NCI-H1930 (cell line): ENCODE measurements at places on chromosomes 2 and 18.

DNA sequence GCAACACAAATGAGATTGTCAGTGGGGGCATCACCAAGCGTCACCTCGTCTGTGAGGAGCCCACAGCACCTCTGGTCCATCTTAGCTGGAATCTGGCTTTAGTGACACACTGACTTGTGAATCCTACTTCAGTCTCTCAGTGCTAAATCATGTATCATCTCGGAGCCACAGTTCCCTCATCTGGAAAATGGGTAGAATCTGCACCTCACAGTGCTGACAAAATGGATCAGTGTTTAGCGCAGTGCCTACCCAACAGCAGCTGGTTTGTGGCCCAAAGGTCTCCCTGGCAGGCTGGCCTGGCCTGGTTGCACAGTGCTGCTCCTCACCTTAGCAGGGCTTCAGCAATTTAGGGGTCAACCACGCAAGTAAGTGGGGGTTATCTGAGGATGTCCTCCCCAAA is 10.0 kb downstream of the DBI start:
- no peak for DNase-seq

DNA sequence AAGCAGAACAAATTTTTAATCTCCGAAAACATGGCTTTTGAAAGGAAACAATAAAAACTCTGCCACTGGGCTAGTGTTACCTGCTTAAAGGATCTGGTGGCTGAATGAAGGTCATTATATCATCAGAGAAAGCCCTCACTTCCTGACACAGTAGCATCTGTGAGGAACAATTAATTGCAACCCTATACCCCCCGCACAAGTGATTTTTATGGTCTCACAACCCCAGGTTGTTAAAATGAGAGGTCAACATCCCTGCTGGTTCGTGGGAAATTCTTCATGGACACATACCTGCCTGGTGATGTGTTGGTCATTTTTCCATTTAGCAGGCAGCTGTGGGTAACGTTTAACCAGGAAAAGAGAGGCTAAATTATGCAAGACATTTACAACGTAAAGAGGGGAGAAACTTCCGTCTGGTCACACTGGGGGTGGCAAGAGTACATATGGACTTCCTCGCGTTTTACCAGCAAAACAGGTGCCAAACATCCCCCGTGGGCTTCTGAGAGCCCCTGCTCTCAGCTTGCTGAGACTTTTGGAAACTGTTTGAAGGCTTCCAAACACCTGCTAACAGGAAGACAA is 29.2 kb downstream of the NIFK start:
- DNase-seq = no peak

GRCh38 chr2:88350331-88351248 is 101.9 kb downstream of the FOXI3 start:
- no peak for DNase-seq

- DNase-seq = no peak
Measured at GRCh38 chr18:28086670-28087552, 90.0 kb downstream of the CDH2 start.

DNA sequence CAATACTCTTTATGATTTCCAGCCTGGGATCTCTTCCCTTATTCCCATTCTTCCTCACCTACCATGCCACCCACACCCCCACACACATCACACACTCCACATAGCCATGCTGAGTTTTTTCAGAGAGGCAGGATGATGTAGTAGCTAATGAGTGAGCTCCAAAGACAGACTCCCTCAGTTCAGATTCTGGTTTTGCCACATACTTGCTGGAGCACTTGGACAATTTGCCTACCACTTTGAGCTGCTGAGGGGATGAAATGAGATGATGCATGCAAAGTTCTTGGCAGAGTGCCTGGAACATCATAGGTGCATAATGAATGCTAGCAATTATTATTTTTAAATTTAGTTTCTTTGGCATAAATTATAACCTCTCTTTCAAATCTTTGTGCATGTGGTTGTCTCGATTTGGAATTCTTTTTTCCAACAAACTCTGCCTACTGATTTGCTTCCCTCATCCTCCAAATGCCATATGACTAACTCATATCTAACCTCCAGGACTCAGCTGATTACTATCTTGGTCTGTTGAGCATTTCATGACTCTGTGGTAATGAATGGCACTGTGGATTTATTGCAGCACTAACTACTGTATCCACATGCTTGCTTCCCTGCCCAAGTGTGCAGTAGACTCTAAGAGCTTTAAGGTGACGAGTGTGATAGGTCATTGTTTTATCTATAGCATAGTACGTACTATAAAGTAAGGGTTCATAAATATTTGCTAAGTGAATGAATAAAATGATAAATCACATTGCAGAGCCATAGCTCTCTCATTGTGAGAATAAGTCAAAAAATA is 99.1 kb downstream of the TACR1 start:
- DNase-seq = no peak

DNA sequence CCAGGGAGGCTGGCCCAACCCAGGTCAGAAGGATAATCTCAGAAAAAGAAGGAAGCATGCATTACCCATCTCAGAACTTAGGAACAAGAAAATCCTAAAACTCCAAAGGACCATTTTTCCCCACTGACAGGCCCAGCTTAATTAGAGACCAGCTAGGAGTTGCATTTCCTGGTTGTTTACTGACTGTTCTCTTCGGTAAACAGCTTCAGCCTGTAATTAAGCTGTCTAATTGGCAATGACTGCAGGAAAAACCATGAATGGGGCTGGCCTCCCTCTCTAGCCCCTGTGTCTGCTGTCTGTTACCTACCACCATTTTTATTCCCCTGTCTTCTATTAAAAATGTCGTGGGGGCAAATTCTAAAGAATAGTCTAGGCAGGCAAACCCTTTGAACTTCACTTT is 146.5 kb downstream of the AGAP1 start:
- DNase-seq = no peak
